T47D (cell line): ENCODE measurements at places on chromosomes 16 and 17.

DNA sequence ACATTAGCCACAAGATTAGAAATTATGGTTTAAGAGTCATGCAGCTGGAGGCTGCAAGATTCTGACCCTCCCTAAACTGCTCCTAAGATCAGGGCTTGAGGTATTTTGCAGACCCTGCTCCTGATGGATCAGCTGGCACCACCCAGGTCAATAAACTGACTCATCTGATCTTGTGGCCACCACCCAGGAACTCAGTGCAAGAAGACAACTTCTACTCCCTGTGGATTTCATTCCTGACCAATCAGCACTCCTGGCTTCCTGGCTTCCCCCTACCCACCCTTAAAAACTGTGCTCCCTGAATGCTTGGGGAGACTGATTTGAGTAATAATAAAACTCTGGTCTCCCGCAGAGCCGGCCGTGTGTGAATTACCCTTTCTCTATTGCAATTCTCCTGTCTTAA, 25.0 kb upstream of the MILR1 start:
- no peak for DNase-seq

GRCh38 chr16:11202260-11203091, 53.5 kb downstream of the SOCS1 start:
- no peak for DNase-seq

- DNase-seq = no peak
Observed at GRCh38 chr16:4664538-4665418, 28.6 kb upstream of the NUDT16L1 start.

DNA sequence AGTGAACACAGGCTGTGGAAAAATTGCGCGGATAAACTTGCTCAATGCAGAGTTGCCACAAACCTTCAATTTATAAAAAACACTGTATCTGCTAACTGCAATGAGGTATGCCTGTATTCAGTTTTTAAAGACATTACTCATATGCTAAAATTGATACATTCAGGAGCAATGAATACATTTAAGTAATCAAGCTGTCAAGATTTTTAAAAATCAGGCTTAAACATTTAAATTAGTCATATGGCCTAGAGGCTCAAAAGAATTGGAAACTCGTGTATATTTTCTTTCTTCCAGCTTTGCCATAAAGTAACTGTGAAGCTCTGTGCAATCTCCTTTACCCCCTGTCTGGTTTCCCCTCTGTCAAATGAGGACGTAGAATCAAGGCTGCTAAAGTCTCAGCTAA, 4.1 kb downstream of the SYNRG start:
- DNase-seq = no peak

DNA sequence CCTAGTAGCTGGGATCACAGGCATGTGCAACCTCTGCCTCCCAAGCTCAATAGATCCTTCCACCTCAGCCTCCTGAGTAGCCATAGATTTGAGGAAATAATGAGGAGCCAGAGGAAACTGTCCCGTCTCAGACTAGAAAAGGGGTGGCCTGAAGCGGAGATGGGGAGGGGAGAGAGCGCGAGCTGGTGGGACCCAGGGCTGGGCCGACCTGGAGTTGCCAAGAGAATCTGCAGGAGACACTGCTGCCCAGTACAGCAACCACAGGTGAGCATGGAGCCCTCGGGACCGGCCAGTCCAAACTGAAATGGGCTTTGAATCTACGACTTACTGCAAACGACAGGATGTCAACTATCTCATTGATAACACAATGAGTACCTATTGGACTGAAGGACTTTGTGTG, 24.3 kb downstream of the CD300A start:
- no peak for DNase-seq

GRCh38 chr17:58279016-58279711, 1.6 kb downstream of the MPO start:
- DNase-seq = no peak

DNA sequence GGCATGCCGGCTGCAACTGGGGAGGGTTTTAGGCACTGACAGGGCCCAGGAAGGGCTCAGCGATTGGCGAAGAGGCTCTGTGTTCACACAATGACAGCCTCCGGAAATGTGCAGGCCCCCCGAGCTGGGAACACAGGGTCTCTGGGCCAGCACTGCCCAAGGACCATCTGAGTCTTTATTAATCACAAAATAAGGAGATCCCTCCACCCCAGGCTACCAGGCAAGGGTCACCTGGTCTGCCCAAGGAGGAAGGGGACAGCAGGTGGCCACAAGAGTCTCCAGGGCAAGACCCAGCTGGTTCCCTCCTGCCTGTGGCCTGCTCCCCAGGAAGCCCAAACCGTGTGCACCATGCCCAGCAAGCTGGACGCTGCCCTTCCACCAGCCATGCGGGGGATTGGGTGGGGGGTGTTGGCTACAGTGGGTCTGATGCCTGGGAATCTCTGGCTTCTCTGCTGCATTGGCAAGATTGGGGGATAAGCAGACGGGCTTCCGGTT, 52.1 kb upstream of the TNRC6C start:
- DNase-seq = no peak

- no peak for DNase-seq
Observed at GRCh38 chr16:17926866-17927399, 409.6 kb downstream of the NPIPA8 start.
